ENCODE measurements at places on chromosomes 5 and 9.

DNA sequence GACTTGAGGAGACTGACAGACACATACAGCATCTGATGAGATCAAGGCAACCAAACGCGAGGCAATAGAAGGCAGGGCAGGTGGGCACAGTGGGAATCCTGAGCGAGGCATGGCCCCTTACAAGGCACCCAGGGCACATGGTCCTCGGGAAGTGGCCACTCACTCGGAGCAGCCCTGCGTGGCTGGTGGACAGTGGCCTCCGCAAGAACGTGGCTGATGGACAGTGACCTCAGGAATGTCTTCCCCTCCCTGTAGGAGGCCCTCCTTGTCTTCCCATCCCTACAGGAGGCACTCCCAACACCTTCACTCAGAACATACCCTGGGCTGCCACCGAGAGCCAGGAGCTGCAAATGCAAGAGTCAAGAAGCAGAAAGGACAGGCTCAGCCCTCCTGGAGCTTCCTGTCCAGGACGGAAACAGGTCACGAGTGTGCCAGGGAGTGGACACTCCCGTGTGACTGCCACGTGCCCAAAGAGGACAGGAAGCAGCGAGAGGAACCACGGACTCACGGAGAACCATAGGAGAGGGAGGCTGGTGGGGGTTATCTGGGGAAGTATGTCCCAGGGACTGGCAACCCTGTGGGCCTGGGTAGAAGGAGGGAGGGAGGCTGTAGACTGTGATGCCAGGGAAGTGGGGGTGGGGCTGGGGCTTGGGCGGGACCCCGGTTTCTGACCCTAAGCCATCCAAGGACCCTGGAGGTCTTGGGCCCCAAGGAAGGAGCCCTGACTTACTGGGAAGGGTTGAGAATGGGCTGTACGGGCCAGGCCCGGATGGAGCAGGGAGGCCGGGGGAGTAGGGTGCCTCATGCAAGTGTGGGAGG is 321.9 kb upstream of the IRX4 start:
- DNase-seq = no peak

GRCh38 chr5:87541676-87542075 is 128.9 kb upstream of the CCNH start:
- no peak for DNase-seq

- DNase-seq = no peak
Measured at GRCh38 chr5:160119905-160120266, 636 bp upstream of the PWWP2A start.

DNA sequence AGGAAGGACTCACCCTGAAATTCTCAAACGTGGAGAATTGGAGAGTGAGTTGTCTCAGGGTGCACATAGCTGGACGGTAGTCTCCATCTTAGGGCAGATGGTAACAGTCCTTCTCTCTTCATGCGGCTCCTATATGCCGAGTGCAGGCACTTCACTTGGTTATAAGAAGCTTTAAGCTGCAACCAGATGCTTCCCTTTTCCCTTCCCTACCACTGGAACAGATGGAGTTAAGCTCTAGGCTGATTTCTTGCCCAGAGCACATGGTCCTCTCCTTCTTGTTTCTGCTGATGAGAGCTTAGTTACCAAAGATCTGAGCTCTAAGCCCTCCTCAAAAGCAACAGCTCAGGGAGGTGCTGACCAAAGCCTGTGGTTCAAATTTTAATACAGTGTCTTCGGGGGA is 355.7 kb downstream of the ARHGEF28 start:
- no peak for DNase-seq

- no peak for DNase-seq
Measured at GRCh38 chr5:178348356-178349074, 115.9 kb upstream of the PHYKPL start.

GRCh38 chr5:53084546-53085255 is 24.9 kb downstream of the MOCS2 start:
- DNase-seq = no peak

DNA sequence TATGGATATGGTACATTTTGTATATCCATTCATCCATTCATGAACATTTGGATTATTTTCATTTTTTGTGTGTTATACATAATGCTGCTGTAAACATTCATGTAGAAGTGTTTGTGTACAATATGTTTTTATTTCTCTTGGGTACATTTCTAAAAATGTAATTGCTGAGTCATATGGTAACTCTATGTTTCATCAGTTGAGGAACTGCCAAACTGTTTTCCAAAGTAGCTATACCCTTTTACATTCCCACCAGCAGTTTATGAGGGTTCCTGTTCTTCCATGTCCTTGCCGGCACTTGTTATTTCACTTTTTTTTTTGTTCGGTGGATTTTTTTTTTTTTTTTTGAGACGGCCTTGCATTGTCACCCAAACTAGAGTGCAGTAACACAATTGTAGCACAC is 54.0 kb upstream of the MCCC2 start:
- DNase-seq = no peak

GRCh38 chr5:157069949-157070348 is 11.0 kb upstream of the HAVCR1 start:
- DNase-seq = no peak

- DNase-seq = no peak
Measured at GRCh38 chr9:82993856-82994605, 68.9 kb downstream of the RASEF start.

- DNase-seq = no peak
Measured at GRCh38 chr9:134003237-134003636, 11.1 kb upstream of the VAV2 start.

DNA sequence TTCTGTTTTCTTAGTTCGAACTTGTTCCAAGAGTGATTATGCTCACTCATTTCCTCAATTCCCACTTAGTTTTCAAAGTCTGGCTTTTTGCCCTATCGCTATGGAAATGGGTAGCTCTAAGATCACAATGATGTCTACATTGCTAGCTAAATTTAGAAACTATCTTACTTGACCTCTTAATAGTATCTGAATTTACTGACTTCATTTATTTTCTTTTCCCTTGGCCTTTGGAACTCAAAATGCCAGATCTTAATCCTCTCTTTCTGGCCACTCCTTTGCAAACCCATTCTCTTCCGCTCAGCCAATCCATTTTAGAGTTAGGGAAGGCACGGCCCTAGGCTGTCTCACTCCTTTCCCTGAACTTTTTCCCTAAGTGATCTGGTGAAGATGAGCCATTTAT is 137.0 kb downstream of the FER start:
- DNase-seq = no peak

DNA sequence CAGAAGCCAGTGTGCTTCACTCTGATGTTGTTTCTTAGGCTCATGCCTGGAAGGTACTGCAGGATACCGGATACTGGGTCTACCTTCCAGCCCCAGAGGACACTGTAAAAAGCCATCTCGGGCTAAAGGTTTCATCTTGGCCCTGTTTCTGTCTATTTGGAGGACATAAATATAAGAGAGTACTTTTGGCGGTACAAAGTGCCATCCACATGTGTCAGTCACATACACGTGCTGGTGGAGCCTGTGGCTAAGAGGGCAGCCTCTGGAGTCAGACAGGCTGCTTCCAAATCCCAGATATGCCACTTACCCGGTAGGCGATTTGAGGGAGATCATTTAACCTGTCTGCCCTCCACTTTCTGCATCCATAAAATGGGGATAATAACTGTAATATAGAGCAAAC is 160.4 kb downstream of the NR3C1 start:
- DNase-seq = no peak

- no peak for DNase-seq
Measured at GRCh38 chr9:75907329-75907728, 16.9 kb downstream of the PCSK5 start.

- DNase-seq = no peak
Measured at GRCh38 chr5:136225796-136226195, 32.8 kb upstream of the SMIM32 start.

DNA sequence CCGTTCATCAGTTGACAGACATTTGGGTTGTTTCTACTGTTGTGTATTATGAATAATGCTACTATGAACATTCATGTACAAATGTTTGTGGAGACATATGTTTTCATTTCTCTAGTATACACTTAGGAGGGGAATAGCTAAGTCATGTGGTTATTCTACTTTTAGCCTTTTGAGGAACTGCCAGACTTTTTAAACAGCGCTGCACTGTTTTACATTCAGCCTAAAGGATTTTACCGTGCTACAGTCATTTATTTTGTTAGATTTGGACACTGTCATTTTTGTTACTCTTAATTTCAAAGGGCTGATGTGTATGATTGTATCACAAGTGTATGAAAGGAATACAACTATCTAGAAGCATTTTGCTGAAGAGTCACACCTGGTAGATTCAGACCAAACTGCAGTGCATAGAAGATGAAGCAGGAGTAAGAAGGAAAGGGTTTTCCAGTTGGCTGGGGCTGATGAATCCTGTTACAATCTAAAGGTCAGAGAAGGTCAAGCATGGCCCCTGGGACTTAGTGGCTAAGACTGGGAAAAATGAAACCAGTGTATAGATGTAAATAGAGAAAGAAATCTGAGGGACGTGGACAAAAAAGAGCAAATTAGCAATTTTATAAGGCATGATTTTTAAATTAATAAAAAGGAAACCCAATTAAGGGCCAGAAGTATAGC is 509.7 kb downstream of the PSAT1 start:
- DNase-seq = no peak

DNA sequence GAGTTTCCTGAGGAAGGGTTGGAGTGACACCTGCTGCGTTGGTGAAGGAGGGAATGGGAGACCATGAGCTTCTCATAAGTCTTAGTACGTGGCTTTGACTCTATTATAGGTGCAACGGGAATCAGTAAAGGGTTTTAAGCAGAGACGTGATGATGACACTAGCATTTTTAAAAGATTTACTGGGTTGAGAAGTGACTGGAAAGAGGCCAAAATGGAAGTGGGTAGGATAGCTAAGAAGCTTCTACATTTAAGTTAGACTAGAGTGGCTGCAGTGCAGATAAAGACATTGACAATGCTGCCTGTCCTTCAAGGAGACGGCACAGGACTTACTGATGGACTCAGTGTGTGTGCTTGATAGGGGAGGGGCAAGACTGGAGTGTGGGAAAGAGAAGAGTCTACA is 6.2 kb downstream of the GAPT start:
- no peak for DNase-seq

DNA sequence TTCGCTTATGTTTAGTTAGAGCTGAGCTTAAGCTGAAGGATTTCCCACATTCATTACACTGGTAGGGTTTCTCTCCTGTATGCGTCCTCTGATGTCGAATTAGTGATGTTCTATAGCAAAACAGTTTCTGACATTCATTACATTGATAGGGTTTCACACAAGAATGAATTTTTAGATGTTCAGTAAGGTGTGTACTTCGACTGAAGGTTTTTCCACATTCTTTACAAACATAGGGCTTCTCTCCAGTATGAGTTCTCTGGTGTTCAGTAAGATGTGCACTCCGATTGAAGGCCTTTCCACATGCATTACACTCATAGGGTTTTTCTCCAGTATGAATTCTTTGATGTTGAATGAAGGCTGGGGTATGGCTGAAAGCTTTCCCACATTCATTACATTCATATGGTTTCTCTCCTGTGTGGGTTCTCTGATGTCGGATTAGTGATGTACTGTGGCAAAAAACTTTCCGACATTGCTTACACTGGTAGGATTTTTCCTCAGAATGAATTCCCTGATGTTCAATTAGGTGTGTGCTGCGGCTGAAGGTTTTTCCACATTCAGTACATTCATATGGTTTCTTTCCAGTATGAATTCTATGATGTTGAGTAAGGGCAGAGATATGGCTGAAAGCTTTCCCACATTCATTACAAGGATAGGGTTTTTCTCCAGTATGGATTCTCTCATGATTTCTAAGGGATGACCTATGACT is 14.6 kb downstream of the ZNF883 start:
- no peak for DNase-seq

DNA sequence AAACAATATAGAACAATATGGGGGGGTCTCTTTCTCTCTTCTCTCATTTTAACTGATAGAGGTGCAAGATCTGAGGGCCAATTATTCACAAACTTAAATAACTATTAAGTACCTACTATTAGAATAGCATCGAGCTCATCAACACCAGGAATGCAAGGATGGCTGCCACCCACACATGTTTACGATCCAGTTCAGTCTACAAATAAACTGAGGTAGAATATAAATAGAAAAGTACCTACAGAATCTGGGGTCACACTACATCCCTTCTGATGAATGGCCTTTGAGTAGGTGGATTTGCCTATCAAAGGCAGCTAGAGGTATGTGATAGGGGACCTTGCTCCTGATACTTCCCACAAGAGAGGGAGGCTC is 91.8 kb upstream of the ZNF366 start:
- DNase-seq = no peak

GRCh38 chr9:130997925-130998596 is 10.9 kb upstream of the LAMC3 start:
- peak; percentile 95 for DNase-seq

DNA sequence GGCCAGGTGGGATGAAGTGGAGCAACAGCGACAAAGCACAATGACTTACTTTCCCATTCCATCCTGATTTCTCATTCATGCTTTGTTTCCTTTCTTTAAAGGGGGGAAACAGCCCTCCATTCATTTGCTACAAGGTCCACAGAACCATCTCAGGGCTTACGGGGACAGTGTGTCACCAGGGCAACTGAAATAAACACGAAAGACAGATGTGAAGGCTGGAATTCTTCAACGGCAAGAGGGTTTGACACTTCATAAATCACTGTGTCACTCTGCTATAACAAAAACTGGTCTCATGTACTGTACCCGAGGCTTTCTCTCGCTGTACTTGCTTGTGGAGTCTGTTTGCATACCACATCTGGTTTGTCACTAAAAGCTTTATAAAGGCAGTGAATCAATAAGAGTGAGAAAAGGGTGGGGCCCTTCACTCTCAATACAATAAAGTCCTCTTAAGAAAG is 150.8 kb downstream of the EFNA5 start:
- peak; percentile 26 for DNase-seq
